Activated CD8-positive, alpha-beta memory T cell treated with anti-CD3 and anti-CD28 coated beads, Interleukin-2, amount 50 U/mL, for 4 hours (primary cell): ENCODE measurements at places on chromosomes 12 and 14.

DNA sequence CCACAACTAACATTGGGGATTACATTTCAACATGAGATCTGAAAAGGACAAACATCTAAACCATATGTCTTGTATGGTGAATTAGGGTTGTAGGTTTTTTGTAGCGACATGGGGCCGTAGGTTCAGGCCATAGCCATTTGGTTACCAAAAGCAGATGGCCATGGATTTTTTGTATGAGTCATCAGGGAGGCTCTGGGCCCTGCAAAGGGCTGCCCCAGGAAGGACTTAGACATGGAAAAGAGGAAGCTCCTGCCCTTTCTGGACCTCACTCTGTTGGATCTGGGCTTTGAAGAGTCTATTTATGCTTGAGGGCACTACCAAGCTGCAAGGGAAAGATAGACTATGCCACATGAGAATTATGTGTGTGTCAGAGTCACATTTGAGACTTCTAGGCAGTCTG, 89.3 kb upstream of the DHRS4 start:
- DNase-seq: no peak

DNA sequence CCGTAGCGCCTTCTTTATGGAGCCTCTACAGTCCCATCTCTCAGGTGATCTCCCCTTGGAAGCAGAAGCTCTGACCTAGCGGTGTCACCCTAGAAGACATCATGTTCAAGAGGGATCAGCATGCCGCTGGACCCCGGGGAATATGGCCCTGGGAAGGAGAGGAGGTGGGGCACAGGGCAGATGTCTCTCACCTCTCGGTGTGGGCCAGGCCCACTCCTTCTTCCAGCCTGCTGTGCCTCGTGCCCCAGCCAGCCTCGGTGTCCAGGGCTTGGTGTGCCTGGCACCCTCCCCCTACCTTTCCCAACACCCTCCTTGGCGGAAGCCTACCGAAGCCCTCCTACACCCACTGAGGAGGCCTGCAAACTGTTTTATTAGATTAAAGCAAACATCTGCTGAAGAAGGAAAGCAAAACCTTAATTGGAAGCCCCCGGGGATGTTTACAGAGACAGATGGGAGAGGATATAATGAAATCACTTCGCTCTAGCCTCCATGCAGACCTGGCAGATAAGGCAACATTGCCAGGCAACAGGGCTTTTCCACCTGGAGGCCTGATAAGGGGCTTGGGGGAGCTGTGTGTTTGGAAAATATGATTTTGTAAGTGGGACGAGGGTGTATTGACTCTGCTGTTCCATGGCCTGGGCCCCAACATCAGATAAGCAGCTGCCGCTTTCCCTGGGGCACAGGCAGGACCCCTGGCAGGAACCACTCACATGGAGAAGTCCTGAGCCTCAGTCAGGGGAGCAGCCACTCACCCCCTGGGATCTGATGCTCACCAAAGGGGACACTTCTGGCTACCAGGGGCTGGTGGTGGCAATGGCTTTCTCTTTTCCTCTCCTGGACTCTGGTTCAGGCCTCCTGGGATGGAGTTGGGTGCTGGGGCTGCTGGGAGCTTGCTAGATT, 5.7 kb upstream of the CHGA start:
- DNase-seq: no peak

GRCh38 chr12:31492599-31493196, 98.2 kb downstream of the DENND5B start:
- DNase-seq: no peak

DNA sequence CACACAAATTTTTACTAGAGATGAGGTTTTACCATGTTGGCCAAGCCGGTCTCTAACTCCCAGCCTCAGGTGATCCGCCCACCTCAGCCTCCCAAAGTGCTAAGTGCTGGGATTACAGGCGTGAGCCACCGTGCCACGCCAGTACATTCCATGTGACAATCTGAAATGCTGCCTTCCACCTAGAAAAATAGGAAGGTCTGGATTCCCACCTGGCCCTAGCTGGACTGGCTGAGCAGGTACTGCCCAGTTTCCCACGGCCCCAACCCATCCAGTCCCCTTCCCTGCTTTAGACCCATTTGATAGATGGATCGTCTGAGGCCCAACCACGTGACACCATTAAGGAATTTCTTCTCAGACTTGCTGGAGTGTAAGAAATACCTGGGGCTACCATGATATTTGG, 55.4 kb downstream of the KDM2B start:
- no peak for DNase-seq

DNA sequence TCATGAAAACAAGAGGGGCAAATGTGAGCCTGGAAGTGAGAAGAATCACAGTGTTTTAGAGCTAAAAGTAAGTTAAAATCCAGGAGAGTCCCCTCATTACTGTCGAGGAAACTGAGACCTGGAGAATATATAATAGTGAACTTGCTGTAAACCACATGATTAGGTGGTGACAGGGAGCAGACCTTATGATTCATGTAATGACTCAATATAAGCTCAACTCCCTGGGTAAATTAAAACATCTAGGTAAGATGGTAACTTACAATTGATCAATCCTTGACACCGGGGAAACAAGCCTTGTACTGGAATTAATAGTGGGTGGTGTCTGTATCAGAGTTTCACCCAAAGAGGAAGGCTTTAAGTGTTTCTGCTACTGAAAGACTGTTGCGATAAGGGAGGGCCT, 269.3 kb downstream of the SNAPC1 start:
- DNase-seq: no peak

DNA sequence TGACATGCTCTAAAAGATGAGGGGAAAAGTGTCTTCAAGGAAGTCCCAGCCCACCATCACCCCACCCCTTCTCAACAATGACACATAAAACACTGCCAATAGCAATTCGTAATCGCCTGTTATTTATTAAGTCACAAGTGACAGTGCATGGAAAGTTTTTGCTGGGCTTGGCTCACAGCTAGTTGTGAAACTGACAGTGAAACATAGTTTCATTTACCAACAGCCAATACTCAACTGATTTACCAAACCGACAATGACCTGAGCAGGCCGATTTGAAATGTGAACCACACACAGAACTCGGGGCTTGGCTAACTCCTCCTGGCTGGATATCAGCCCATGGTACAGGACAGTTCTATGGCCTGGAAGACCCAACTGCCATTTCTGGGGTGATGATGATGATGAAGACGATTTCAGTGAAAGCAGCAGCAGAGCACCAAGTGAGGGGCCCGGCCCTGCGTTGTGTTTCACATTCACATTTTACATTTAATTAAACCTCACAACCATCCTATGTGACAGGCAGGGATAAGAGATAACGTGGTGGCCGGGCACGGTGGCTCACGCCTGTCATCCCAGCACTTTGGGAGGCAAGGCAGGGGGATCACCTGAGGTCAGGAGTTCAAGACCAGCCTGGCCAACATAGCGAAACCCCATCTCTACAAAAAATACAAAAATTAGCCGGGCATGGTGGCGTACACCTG, 42.7 kb downstream of the CAMKK2 start:
- no peak for DNase-seq

DNA sequence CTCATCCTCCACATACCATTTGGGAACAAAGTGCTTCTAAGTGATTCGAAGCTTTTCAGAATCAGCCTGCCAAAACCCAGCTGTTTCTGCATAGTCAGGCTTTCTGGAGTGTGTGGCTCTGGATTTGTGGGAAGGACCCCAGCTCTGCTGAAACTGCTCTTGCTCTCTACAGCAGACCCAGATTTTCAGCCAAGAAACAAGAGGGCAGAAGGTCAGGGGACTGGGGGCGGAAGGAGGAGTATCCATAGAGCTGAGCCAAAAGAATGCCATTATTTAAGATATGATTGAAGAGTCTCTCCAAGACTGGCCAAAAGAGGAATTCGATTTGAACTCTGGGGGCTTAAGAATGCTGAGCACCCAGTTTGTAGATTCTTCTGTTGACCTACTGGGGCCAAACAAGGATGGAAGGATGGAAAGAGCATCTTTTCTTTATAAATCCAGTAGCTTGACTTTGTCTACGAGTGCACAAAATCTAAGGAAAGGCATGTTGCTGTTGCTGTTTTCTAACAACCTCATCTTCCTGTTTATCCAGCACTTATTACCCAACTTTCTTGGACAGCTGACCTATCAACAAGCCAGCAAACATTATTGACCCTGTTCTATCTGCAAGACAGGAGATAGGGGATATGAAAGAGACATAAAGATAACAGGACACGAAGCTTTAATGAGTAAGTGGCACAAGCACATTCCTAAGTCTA, 29.2 kb downstream of the FBLN5 start:
- no peak for DNase-seq

DNA sequence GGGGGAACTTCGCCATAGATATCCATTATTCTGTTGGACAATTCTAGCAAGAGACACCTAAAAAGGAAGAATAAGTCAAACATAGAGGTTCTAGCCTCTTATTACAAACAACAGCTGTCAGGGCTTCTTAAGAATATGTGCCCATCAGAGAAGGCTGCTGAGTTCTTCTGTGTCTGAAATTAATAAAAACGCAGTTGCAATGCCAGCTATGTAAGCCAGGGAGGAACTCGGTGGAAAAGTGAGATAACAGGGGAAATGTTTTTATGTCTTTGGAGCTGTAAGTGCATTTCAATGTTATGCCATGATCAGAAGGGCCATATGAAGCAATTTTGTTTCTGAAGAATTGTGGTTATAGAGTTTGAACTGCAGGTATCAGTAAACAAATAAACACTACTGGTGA, 95.0 kb downstream of the SYT1 start:
- no peak for DNase-seq

DNA sequence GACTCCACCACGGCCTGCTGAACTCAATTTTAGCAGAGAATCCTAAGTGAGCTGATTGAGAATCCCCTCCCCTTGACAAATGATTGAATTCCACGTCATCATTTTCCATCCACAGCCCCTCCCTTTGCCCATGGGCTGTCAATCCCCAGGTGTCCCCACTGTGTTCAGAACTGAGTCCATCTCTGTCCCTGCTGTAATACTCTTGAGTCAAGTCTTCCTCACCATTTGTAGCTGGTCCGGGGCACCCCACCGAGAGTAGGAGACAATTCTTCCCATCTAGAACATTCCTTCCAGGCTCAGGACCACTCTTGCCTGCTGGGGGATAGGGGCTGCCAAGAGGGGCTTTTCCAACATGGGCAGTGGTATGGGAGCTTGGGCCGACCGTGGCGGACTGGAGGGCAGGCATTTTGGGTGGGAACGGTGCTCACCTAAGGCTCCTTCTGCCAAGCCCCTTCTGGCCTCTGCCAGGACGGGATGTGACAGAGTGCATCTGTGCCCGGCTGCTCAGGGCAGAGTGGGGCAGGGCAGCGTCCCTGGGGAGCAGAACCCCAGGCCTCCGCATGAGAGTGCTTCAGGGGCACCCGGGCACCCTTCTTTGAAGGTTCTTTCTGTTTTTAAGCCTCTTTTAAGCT, 218.1 kb upstream of the RTL1 start:
- no peak for DNase-seq

DNA sequence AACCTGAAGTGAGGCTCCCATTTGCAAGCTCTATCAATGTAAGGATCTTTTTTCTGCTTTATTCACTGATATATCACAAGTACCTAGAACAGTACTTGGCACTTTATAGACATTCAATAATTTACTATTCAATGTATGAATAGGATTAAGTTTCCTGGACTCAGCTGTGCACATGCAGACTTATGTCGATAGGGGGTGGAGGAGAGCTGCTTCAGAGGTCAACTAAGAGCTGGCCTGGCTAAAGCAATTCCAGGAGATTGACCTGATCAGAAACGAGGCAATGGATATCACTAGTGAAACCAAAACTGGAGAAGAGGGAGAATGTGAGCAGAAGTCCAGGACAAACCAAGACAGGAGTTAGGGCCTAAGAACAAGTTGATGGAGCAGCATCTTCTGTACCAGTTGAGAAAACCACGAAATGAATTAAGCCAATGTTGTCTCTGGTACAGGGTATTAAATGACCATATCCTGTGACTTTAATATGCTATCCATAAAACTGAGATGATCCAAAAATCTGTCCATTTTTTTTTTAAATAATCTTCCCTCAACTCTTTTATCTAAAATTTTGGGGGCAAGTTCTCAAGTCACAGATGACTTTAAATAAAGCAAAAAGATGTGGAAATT, 169.2 kb downstream of the PIK3C2G start:
- no peak for DNase-seq

GRCh38 chr14:90648421-90648820, 167.8 kb downstream of the TTC7B start:
- DNase-seq: no peak

- no peak for DNase-seq
Measured at GRCh38 chr12:119994892-119995658, 6.0 kb downstream of the BICDL1 start.

DNA sequence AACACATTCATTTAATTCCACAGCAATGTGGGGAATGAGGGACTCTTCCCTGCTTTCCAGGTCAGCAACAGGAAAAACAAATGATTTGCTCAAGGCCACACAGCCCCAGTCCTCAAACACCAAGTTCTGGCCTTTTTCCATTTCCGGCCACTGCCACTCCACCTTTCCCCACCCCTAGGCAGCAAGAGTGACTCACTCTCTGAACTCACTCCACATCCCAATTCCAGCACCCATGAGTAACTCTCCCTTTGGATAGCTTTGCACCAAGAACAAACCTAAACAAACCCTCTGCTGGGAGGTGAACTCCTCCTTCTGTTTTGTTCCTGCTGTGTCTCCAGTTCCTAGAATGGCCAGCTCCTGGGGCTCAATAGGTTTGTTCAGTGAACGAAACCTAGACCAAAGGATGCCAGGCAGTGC, 30.4 kb upstream of the PLEKHG6 start:
- DNase-seq: no peak

- DNase-seq: no peak
Measured at GRCh38 chr12:82810568-82810967, 123.9 kb downstream of the TMTC2 start.

DNA sequence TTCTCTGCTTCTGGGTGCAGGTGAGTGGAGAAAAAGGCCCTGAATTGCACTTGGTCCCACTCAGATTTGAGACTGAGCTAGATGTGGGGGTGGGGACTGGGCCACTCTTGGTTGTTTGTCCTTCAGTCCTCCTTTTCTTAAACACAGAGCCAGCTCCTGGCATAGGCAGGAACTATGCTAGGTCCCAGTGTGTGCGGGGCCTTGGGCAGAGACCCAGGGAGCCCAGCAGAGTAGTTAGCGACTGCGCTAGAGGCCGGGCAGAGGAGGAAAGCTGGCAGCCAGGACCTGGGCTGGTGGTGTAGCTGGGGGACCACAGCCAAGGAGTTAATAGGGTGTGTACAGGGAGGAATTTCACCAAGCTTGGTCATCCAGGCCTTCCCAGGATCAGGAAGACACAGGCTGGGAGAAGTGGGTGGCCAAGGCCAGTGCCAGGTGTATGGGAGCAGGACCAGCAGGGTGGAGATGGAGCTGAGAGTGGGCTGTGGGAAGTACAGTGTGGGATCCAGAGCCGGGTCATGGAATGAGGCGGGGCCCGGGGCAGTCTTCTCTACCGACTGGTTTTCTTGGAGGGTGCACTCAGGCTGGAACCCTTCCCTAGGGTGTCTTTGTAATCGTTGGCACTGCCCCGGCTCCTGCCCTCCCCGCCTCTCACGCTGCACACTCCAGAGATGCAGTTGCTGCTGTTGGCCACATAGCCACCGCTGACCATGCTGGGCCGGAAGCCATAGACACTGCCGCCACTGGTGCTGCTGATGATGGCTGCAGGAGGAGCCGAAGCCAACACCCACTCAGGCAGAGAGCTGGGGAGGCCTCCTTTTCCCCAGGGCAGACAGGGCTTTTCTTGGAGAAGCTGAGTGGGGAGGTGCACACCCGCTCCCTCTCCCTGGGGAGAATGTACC, 8.7 kb downstream of the KRT71 start:
- DNase-seq: no peak

- no peak for DNase-seq
Measured at GRCh38 chr12:68786929-68787328, 21.0 kb upstream of the MDM2 start.
